ENCODE measurements at places on chromosomes 1 and 21.
A peak's percentile ranks its signal among the peaks of the same experiment; 100 is the strongest.

GRCh38 chr1:180241716-180242544 is 11.9 kb downstream of the LHX4 start:
- DNase-seq: no peak

DNA sequence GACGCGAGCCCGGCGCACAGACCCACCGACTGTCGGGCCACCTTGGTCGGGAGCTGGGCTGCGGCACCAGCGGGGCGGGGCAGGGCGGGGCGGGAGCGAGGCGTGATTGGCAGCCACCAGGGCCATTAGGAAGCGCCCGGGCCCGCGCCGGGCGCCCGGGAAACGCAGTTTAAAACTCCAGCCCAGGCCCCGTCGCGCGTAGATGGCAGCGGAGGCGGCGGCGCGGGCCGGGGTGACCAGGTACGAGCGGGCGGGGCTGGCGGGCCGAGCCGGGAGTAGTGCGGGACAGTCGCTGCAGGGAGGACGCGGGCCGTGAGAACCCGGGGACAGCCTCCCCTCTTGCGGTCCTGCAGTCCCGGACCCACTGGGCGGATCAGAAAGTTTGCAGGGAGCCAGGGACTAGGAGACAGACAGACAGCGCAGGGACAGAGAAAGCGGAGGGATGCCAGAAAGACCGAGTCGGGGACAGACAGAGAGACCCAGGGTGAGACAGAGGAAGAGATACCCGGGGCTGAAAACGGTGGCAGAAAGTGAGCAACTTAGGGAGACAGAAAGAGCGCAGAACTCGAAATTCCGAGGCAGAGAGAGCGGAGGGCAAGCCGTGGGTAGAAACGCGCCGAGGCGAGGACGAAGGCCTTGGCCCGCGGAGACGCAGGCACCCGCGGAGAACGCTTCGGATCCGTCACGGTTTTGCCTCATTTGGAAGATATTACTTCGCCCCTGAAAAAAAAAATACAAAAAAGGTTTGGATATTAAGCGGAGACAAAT is at the start of gene DMBX1:
DMBX1 (plus strand) TSS at position 199 of the 768 bp plus-strand sequence. CDS start 17,175 bp downstream, outside the sequence.
- peak; percentile 8 for DNase-seq

DNA sequence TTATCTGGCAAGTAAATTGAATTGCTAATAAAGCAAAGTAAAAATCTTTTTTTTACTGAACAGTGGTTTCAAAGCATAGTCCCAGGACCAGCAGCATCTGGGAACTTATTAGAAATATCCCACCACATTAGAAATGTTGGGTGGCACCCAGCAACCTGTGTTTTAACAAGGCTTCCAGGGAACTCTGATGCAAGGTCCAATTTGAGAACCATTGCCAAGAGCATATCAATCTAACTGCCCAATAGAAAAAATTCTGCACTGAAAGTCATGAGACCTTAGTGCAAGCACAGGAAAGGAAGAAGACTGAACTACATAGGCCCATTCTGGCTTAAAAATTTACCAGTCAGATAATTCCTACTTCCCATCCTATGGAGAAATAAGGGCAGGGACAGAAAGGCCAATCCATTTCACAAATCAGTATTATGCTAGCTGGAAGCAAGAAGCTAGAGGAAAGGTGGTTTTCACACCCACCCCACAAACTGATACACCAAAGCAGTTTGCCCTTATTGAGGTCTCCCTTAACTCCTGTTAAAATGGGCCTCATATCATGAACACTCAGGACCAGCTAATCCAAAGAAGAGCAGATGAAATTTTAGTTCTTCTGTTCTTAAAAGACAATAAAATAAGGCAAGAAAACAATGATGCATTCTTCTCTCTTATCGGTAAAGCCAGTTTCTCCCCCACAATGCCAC is 17.5 kb upstream of the C1orf105 start:
- DNase-seq: no peak

- no peak for DNase-seq
Measured at GRCh38 chr1:159949123-159949522, 3.7 kb upstream of the IGSF9 start.

DNA sequence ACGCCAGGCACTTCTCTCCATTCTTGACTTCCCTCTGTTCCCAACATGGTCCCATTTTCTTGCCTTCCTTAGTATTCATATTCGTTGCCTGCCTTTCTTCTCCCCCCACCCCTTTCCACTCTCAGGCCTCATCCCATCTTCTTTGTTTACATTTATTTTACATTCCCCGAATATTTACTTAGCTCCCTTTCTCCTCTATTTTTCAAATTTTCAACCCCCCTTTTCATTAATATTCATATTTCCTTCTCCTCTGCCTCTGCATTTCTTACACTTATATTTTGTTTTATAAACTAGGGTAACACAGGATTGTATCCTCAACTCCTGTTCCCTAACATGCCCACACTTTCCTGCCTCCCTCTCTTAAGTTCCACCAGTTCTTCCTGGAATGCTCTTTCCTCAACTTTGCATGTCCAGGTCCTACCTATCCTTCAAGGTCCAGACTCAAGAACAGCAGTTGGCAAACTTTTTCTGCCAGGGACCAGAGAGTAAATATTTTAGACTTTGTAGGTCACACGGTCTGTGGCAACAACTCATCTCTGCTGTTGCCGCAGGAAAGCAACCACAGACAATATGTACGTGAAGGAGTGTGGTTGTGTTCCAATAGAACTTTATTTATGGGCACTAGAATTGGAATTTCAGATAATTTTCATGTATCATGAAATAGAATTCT is 29.8 kb upstream of the A3GALT2 start:
- no peak for DNase-seq

All from mesenchymal stem cell (in vitro differentiated cells and primary cell).